ENCODE measurements at places on chromosomes 3 and 15.

DNA sequence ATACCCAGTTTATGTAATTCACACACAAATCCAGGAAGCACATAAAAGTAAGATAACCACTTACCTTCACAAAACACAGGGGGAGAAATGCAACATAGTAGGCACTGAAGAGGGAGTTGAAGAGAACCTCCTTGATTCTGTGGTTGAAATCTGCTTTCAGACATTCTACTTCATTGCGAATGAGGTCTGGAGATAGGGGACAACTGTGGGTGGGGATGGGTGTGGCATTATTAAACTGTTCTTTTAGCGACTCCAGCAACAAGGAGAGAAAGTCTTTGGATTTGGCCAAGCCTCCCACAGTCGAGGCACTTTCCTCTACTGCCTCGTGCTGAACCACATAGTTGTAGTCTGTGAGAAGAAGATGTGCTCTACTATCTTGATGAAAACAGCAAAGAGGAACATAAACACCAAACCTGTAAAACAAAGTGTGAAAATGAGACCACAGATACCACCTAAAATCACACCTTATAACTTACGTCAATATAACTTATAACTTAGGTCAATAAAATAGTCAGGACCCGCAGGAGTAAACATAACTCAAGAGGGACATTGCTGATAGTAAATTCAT lies 25.6 kb downstream of the TMEM39A start:
- no peak for DNase-seq

GRCh38 chr15:26045516-26045915 lies 182.4 kb upstream of the ATP10A start:
- no peak for DNase-seq

GRCh38 chr3:1439395-1439794 lies 346.6 kb downstream of the CNTN6 start:
- DNase-seq = no peak

- DNase-seq = no peak
These were observed 10.8 kb upstream of the FANCD2 start for GRCh38 chr3:10015461-10015904.

- DNase-seq = no peak
These were observed 70.0 kb downstream of the MITF start for GRCh38 chr3:69809076-69809835.

DNA sequence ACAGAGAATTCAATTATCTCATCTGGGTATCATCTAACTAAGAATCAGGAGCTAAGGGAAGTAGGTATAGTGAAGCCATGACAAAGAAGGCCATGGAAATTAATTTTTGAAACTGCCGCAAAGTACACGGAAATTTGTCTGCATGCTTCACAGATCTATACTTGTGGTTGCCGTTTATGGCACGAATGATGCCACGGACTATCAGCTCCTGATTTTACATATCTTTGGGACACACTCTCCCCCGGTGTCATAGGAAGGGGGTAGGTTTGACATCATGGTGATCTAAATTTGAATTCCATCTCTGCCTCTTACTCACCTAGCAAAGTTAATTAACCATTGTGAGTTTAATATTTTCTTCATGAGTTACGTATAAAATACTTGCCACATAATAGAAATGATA lies 14.0 kb downstream of the ARPP21 start:
- no peak for DNase-seq

DNA sequence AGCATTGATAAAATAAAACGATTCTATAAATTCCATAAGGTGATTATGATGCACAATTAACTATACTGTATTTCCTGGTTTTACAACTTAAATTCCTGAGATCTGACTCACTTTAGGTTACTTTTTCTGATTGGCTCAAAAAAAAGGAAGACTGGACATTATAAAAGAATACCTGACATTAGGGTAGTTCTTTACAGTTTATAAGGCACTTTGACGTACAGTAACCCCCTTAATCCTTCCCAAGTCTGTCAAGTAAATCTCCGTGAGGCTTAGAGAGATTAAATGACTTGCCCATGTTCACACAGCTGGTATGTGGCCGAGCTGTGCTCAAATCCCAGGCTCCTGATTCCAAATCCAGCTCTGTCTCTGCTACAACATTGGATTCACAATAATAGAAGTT lies 1.0 kb upstream of the SLTM start:
- no peak for DNase-seq

DNA sequence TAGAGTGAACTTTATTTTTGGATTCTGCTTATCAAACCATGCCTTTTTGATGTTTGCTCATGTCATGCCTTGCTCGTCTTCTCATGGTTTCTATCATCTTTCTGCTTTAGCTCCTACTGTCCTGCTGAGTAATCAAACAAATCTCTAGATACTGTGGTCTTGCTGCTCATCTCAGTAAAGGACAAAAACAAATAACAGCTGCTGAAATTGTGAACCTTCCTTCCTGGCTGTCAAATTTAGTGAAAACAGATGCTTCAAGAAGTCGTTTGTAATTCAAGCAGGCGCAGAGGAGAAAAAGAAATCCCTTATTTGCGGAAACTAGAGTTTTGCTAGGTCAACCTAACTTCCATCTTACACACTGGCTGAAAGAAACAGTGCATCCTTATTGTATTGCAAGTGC lies 616.1 kb upstream of the ALCAM start:
- no peak for DNase-seq

Data from stimulated activated CD4-positive, alpha-beta T cell treated with anti-CD3 and anti-CD28 coated beads, Interleukin-12 subunit alpha, Interleukin-12 subunit beta, amount 100 ng/mL, for 48 hours (primary cell).